ENCODE measurements at places on chromosomes 2 and 18.
A peak's percentile ranks its signal among the peaks of the same experiment; 100 is the strongest.

DNA sequence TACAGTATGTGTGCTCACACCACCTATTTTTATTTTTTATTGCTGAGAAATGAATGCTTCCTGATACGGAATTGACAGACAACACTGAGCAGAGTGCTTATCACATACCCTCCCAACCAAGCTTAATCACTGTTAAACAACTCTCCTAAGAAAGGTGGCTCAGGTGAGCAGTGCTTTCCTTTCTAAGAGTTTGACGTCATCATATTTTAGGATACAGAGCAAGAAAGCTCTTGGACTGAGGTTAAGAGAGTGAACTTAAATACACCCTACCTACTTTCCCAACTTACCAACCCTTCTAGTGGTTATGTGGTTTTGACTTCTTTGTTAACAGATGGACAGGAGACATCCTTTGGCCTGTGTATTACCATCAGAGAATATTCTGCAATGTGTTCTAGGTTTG is 101.2 kb downstream of the NRXN1 start:
- no peak for DNase-seq

GRCh38 chr2:215455958-215456357 is 20.1 kb upstream of the FN1 start:
- no peak for DNase-seq

GRCh38 chr2:241739651-241740050 is 5.2 kb downstream of the D2HGDH start:
- DNase-seq, result peak; percentile 31

DNA sequence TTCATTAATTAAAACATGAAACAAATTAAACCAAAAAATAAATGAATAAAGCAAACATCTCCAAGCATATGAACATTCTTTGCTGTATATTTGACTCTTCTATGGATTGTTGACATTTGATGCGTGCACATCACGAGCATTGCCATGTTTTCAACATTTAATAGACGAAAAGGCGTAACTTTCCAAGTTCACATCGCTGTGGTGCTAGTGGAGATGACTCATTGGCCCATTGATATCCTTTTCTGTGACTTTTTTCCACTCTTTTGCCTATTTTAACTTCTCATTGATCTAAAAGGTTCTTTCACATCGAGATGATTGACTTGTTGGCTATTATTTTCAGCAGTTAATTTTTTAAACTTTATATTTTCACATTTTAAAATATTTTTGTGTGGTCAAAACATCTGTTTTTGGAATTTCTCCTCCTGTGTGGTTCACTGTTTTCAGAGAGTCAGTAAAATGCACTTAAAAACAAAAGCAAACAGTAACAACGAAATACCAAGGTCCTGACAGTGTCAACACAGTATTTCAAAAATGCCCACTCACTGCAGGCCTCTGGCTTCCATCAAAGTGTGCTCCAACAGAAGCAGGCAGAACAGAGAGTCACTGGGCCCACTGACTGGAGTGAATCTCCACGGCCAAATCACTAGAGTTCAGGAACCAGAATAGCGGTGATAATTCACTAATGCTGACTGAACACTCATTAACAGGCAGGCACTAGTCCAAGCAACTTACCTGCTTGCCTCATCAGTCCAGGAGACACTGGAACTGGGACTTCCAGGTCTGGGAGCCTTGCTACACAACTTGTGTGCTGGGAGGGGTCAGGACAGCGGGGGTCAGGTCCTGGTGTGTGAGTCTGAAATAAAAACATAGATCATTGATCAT is 372.2 kb upstream of the SMIM21 start:
- DNase-seq, result no peak

GRCh38 chr2:110107092-110108079 is 8.2 kb downstream of the MALL start:
- no peak for DNase-seq

GRCh38 chr2:145739681-145740080 is 1219.8 kb upstream of the ZEB2 start:
- DNase-seq, result no peak

DNA sequence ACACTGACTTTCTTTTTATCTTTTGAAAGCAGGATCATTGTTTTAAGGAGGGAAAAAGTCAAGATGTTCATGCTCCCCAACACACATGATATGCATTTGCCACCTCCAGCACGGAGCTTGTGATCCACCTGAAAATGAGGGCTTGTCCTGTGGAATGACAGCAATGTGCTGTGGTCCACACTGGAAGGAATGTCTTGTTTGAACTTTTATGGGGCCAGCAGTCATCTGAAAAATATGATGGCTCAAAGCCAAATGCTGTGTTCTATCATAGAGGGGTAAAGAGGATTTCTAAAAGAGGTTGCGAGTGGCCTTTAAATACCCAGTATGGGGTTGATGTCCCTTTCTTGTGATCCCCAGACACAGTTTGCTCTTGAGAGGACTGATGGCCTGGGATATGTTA is 226.5 kb upstream of the SPRED2 start:
- no peak for DNase-seq

DNA sequence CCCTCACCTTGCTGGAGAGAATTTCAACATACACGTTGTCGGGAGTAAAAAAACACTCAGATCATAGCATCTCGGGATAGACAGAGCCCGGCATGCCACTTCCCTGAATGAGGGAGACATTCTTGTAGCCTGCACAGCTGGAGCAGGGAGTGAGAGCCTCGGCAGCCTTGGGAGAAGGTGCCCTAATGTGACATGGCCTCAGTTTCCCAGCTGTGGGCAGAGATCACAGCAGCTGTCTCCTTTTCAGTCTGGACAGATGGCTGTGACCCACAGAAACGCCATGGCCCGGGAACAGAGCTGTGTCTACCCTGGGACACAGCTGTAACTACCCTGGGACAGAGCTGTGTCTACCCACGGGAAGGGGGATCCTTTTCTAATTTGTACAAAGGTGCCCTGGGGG is 55.9 kb downstream of the HS1BP3 start:
- DNase-seq, result no peak

DNA sequence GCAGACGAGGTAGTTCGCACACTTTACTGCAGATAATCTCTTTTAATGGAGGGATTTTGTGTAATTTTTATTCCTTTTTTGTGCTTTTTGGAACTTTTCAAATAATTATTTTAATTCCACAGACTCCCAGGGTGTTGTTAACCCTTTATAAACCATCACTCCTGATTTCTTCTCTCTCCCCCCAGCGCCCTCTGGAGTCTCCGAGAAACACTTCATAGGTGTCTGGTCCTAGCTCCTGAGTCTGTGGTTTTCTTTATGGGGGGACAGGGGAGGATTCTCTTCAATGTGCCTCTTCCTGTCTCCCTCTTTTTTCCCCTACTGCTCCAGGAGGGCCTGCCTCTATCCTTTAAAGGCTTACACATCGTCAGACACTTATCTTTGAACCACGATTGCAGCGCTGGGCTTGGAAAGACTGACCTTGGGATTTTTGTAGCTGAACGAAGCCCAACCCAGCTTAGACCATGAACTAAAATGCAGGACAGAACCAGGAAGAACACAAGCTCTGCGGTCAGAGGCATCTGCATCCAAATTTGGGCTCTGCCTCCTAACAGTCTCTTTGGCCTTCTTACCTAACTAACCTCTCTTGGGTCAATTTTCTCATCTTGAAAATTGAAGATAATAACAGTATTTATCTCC is 7.1 kb upstream of the PKDCC start:
- no peak for DNase-seq

DNA sequence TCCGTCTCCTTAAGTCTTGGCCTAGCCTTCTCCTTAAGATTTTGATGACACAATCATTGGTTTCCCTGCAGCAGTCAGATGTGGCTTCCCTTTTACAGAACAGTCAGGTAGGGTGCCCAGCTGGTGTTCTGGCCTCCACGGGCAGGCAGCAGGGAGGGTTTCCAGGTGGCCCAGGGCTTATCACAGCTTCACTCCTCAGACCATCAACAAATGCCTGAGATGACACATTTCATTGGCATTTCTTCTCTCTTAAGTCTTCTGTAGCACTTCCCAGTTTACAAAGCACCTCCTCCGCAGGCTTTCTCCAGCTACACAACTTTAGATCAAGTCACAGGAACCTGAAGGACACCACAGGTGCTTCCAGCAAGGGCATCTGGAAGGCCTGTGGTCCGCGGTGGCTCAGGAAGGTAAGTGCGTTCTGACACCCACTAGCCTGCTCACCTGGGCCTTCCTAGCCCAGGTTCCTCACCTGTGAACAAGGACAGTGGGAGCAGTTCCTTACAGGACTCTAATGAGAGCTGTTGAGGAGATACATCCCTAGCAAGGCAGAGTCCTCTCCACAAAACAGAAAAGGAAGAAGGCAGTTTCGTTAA is 37.6 kb downstream of the PTPN18 start:
- DNase-seq, result no peak

- DNase-seq, result no peak
Measured at GRCh38 chr2:238453842-238454241, 27.1 kb downstream of the ASB1 start.
